ENCODE measurements at places on chromosomes 2 and 18.

DNA sequence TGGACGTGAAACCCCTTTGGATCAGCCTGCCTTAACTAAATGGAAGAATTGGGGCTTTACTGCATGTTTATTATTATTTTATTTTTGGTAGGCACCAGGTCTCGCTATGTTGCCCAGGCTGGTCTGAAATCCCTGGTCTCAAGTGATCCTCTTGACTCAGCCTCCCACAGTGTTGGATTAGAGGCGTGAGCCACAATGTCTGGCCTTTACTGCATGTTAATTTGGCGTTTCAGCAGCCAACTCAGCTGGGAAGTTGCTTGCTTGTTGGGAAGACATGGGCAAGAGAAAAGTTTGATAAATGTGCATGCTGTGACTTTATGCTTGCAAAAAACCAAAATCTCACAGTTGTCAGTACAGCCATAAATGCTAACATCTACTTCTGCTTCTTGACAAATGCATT, 105.1 kb downstream of the FMNL2 start:
- DNase-seq, result no peak

GRCh38 chr2:8761529-8762164, 75.8 kb downstream of the KIDINS220 start:
- DNase-seq, result peak; percentile 8

DNA sequence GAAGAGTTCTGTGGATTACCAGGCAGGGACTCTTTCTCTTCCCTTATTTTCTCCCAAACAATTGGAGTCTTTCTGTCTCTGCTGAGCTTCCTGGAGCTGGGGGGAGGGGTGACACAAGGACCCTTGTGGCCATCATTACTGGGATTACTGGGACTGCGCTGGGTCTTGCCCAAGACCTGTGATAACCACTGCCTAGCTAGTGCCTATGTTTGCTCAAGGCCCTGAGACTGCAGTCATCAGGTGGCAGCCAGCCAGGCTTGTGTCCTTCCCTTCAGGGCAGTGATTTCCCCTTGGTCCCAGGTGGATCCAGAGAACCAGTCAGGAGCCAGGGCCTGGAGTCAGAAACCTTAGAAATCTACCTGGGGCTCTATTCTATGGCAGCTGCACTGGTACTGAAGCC, 355.6 kb downstream of the PARD3B start:
- DNase-seq, result no peak

DNA sequence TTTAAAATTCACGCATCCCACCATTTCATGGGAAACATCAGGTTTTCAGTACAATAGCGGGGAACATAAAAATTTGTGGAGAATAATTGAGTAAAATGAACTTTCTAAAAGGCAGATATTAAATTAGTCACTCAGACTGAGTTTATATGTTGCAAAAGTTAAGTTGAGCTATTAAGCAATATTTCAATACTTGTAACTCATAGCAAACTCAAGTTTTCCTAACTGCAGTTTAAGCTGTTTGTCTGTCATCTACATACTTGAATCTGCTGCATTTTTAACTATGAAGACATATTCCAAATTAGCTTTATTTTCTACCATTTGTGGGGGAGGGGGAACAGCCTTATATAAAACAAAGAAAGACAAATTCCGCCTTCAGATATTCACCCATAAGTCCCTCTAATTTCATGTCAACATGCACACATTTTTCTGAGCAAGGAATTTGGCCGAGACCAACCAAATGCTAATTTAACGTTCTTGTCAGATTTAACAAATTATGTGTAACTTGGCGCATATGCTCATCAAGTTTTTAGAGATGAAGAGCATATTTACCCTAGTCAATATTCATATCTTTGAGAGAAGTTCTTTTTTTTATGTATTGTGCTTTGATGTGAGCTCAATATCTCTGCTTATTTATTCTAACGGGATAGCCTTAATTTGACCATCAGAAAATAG, 462.9 kb downstream of the TXNL1 start:
- no peak for DNase-seq

GRCh38 chr2:64296695-64297346, 152.6 kb upstream of the PELI1 start:
- no peak for DNase-seq

DNA sequence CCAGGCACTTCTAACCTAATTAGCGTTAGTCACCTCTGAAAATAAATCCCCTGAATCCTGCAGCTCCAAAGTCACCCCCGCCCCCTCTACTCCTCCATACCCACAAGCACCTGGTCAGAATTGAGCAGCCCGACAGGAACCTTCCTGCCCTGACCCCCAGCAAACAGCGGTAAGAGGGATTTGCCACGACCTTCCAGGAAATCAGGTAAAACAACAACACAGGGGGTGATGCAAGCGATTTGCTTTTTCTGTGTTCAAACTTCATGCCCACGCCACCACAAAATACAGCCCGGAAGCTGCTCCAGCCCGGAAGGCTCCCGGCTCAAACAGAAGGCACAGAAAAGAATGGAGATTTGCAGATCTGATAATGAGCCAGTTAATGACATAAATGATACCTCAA, 367.1 kb downstream of the GPD2 start:
- no peak for DNase-seq

GRCh38 chr18:71902482-71902881, 641.7 kb downstream of the CBLN2 start:
- no peak for DNase-seq

GRCh38 chr2:234368861-234369261, 128.0 kb downstream of the ARL4C start:
- DNase-seq, result peak; percentile 66

GRCh38 chr2:147600646-147601045, 244.2 kb upstream of the ACVR2A start:
- no peak for DNase-seq

DNA sequence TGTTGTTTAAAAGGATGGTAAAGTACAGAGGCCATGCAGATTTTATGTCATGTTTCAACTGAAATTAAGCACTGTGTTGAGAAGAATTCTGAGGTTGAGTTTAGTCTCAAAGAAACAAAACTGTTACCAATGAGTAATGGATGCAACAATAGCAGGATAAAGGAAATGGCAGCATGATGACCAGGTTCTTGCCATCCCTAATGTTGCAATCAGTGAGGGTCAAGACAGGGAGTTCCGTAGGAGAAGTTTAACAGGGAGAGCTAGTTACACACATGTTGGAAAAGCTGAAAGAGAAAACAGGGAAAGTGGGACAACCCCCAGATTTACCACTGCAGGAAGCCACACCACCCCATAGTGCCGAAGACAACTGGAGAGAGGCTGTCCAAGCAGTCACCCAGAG, 343.8 kb upstream of the EPHA4 start:
- no peak for DNase-seq

GRCh38 chr2:56757884-56758545, 574.2 kb downstream of the CCDC85A start:
- no peak for DNase-seq

- no peak for DNase-seq
Measured at GRCh38 chr2:20216130-20217025, 8.6 kb downstream of the SDC1 start.

DNA sequence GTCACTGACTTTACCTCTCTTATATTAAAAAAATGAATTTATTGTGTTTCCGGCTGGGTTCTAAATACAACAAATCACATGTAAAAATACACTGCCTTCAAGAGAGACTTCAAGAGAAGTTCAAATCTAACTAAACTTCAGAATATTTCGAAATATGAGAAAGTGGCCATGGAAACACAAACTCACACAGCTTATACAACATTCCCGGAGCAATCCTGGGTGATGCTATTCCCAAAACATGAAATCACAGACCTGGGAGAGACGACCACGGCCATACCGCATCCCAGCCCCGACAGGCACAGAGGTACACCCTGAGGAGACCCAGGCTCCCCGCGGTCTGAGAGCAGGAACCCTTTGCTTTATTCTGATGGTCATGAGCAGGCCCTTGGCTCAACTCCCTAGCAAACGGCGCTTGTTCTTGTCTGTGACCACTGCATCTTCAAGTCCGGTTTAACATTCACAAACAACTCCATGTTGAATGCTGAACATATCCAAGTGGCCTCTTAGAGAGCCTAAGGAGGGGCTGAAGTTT, 185.4 kb upstream of the REV1 start:
- DNase-seq, result no peak

GRCh38 chr2:19476327-19476726, 117.9 kb upstream of the OSR1 start:
- no peak for DNase-seq

DNA sequence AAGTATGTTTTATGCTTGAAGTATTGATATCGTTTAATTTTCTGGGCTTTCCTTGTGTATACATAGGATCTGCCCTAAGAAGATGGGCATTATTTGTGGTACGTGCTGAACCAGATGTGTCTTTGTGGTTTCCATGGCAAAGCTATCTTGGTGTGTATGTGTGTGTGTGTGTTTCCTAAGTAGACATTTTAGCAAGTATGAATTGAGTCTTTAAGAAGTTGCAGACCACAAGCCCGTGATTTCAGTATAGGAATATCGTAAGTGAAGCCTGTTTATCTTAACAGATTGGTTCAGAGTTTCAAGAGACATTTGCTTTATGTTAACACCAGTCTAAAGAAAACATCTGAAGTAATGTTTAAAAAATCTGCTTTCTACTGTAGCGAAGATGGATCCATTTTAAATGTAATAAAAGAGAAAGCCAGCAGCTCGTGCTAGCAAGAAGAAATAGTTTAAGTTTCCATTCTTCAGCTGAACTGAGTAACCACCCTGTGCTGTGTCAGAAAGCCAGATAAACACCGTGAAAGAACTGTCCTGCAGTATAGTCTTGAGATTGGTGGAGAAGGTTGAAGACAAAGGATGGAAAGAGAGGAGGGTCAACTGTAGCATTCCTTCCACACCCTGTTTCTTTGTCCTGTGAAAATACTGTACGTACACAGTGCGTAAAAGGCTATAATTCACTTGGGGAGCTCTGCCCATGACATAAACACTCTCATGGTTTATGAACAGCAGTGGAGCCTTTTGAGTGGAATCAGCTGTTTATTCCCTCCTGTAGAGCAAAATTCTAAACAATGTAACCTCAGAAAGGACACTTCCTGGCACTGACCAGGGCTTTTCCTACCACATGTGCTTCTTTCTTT, 91.9 kb upstream of the FOSL2 start:
- no peak for DNase-seq

GRCh38 chr2:19674051-19675002, 227.5 kb downstream of the TTC32 start:
- no peak for DNase-seq

DNA sequence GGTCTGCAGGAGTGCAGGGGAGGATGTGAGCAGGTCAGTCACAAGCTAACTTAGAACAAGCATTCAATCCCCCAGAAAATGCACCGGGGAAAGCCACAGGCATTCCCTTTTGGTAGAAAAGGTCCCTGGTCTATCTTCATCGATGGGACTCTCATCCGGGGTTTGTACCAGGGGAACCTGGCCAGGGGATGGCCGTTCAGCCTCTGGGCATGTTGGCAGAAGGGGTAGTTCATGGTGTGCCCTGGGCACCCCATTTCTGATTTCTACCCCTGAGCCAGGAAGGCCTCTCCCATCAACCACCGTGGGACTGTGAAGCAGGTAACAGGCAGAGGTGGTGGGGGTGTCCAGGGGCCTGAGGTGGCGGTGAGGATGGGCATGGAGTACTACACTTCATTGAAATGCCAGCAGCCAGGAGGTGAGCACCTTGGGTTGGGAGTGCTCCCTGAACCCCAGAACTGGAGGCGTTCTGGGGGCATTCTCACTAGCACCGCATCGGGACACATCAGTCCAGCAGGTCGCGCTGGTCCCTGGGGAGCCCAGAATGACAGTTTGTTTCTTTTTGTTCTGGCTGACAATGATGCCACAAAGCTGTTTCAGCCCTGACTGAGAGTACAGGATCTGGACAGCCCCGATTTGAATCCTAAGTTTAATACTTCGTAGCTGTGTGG, 172.3 kb downstream of the SMAD7 start:
- DNase-seq, result no peak

GRCh38 chr2:15527074-15527739, 33.9 kb downstream of the NBAS start:
- DNase-seq, result no peak

DNA sequence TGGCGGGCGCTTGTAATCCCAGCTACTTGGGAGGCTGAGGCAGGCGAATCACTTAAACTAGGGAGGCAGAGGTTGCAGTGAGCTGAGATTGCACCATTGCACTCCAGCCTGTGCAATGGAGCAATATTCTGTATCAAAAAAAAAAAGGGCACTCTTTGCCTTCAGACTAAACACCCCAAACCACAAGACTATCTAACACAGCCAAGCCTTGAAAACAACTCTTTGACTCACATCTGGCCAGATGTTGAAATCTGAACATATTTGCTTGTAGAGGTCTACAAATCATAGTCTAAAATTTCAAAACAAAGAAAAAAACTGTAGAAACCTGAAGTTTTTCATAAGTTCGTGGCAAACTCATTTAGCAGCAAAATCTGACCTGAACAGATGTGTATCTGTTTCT, 94.9 kb downstream of the FAM161A start:
- DNase-seq, result peak; percentile 21

DNA sequence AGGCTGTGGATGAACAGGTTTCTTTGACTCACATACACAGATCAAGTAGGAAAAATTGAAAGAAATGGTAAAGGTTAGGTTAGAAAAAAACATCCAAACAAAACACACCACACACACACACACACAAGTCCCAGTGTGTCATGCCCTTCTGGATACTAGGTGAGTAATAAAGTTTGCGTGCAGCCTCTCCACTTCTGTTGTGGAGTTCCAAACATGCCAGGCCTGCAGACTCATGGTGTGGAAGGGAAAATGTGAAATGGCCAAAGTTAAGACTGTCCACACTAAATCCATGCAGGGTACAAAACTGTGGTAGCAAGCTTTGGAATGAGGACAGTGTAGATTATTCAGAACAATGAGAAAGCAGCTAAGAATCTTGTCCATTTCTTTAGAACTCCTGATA, 114.6 kb downstream of the IKZF2 start:
- no peak for DNase-seq

DNA sequence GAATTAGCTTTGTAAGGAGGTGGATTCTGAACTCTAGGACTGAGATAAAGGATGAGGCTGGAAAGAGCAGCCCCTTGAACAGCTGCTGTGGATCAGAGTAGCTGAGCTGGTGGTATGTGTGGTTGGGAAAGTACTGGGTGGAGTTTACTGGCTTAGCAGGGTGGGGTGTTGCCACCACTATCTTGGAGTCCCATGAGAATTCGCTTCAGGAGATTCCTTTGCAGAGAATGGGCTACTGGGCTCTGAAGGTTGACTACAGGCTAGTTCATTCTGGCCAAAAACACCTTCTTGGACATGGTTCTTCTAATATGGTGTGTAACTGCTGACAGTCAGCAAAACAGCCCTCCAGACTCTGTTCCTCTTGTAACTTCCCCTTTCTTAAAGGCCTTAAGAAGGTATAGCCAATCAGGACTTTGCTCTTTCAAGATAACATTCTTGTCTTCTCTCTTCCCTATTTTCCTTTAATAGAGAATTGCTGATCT, 52.7 kb downstream of the TET3 start:
- DNase-seq, result peak; percentile 18

GRCh38 chr2:45570671-45571334, 40.3 kb downstream of the SRBD1 start:
- no peak for DNase-seq

DNA sequence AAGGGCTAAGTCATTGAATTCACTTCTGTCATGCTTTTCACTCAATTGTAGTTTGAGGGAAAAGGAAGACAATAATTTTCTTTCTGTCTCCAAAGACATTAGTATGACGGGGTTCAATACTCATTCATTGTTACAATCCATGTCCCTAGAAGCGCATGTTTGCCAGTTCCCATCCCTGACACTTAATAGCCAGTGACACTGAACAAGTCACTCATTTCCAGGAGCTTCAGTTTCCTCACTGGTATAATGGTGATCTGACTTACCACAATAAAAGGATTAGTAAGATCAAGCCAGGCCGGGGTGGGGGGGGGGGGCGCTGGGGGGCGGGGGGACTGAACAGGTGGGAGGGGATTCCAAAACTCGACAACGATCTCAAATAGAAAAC, 144.8 kb upstream of the MAP3K20 start:
- DNase-seq, result no peak
